ENCODE measurements at places on chromosomes 3 and 15. TPM values are rescaled to one million over a fixed set of nuclear protein-coding genes. Genes with fewer than 3 reads are reported as not detected.

DNA sequence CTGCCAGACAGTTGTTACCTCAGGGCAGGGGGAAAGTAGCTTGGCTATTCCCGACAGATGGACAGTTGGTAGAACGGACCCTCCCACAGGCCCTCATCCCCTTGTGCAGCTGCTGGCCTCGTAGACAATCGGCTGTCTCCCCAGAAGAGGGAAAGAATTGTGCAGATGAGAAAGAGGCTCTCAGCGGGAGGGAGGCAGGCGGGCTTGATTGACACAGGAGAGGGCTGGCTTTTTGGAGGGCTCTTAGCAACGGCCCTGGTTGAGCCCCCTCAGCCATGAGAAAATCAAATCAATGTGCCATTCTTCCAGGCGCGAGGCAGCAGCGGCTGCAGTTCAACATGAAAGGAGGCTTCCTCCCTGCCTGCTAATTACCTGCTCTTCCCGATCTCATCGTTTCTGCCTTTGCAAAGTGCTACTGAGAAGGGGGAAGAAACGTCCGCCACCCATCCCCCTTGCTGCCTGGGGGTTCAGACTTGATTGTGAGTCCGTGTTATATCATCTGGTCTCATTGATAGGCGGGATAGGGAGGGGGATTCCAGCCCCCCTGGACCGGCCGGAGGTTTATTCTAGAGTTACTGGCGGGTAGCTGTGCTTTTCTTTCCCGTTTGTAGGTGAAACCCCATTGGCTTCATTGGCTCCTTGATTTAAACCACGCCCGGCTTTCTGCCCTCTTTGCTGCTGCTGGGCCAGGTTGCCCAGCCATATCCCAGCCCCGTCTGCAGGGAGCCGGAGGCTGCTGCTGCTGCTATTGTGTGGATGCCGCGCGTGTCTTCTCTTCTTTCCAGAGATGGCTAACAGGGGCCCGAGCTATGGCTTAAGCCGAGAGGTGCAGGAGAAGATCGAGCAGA lies at the start of gene TAGLN3:
TSS of gene TAGLN3 (plus strand) at position 287 of the 848 bp plus-strand sequence. CDS start at position 788, 501 bp downstream.
- H3K27me3 ChIP-seq, result peaks cover 22% of the 10 kb centered on the region
- H3K4me3 ChIP-seq, result peak within 1 kb of the TSS; percentile 80
- H3K4me1 ChIP-seq, result peaks cover 22% of the 10 kb centered on the region
- no peaks in the 10 kb centered on the region for H3K36me3 ChIP-seq
- peak; percentile 78 for DNase-seq

DNA sequence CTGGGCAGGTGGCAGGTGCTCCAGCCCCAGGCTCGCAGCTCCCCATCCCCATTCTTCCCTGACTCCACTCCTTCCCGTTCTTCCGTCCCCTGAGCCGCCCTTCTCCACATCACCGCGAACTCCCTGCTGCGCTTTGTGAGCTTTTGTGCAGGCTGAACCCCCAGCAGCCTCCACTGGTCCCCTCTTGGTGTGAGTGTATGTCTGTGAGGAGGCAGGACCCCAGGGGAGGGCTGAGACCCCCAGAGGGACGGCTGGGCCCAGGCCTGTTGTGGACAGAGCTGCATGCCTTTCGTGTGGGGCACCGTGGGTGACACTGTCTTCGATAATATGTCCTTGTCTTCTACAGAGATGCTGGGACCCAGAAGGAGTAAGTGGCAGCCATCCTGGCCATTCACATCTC lies 7.3 kb upstream of the ITIH3 start:
- H3K4me3 ChIP-seq, result no peak overlapping the region
- DNase-seq, result no peak
- H3K27me3 ChIP-seq, result no peaks in the 10 kb centered on the region

DNA sequence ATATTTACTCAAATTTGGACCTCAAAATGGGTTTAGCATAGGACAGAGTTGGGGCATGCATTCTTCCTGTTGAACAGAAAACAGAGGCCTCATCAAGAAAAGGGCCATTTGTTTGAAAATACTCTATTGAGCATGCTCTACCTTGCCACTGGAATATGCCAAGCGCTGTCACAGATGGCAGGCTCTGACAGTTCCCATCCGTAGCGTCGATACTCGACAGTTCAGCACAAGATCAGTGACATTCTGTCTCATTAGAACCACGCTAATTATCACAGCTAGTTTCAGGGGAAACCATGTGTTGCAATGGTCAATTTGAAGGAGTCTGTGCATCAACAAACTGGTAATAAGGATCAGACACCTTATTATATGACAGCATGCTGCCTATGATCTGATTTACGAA lies 54.5 kb downstream of the SATB1 start:
- no peaks in the 10 kb centered on the region for H3K27me3 ChIP-seq
- no peak overlapping the region for H3K4me3 ChIP-seq
- DNase-seq, result no peak
- H3K4me1 ChIP-seq, result peaks cover 23% of the 10 kb centered on the region
- H3K36me3 ChIP-seq, result no peaks in the 10 kb centered on the region

- H3K27ac ChIP-seq, result no peak overlapping the region
- no peak overlapping the region for H3K4me3 ChIP-seq
- no peaks in the 10 kb centered on the region for H3K27me3 ChIP-seq
- no peaks in the 10 kb centered on the region for H3K36me3 ChIP-seq
- H3K4me1 ChIP-seq, result peaks cover 22% of the 10 kb centered on the region
Observed at GRCh38 chr3:23459889-23460546, 256.9 kb downstream of the UBE2E2 start.

Gene IQCF5
- total RNA-seq, result not detected

- no peaks in the 10 kb centered on the region for H3K36me3 ChIP-seq
- H3K27me3 ChIP-seq, result no peaks in the 10 kb centered on the region
- no peak overlapping the region for H3K27ac ChIP-seq
- DNase-seq, result peak; percentile 73
- H3K4me1 ChIP-seq, result no peaks in the 10 kb centered on the region
Observed at GRCh38 chr3:103410231-103410630, 975.4 kb downstream of the ZPLD1 start.

DNA sequence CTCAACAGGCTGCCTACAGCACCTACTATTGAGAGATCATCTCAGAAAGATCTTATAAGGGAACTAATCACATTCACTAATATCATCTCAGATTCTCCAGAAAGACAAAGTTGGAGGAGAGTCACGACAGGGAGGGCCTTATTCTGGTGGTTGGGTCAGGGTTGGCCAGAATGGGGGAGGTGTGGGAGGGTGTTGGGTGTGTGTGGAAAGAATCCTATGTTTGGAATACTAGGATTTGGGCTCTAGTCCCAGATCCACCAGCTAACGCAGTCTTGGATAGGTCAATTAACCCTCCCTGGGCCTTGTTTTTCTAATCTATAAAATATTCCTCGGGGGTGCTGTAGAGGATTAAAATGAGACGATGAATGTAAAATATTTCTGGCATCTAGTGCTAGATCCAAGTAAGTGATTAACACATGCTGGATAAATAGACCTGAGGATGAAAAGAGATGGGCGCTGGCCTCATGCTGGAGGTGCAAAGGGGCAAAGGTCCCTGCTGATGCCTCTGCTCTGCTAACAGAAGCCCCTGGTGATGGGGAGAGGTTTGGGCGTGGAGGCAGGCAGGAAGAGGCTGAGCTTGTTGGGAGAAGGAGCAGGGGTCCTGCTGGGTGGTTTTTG lies 67.6 kb upstream of the ETV5 start:
- no peaks in the 10 kb centered on the region for H3K36me3 ChIP-seq
- H3K4me3 ChIP-seq, result no peak overlapping the region
- no peak overlapping the region for H3K27ac ChIP-seq
- no peaks in the 10 kb centered on the region for H3K27me3 ChIP-seq
- DNase-seq, result no peak
- H3K4me1 ChIP-seq, result no peaks in the 10 kb centered on the region

DNA sequence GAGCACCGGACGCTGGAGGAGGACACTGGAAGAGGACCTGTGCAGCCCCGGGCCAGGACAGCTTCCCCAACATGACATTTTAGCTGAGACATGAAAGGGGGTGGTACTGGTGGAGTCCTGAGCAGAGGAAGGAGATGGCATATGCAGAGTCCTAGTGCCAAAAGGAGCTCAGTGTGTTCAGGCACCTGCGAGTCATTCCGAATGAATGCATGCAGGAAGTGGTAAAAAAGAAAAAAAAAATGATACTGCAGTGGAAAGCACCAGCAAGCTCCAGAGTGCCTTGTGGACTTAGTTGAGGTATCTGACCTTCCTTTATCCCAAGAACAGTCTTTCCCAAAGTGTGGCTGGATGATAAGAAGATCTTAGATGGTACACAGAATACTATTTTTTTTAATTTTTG lies 6.6 kb upstream of the ZNF148 start:
- DNase-seq, result no peak
- no peak overlapping the region for H3K4me3 ChIP-seq
- no peaks in the 10 kb centered on the region for H3K36me3 ChIP-seq
- H3K27me3 ChIP-seq, result no peaks in the 10 kb centered on the region
- no peak overlapping the region for H3K27ac ChIP-seq
- H3K4me1 ChIP-seq, result no peaks in the 10 kb centered on the region
